ENCODE measurements at places on chromosomes 2 and 18. TPM values are rescaled to one million over a fixed set of nuclear protein-coding genes. Genes with fewer than 3 reads are reported as not detected.

CSRNP3 gene
- not detected for total RNA-seq

GRCh38 chr2:160205505-160205904 lies 5.4 kb upstream of the ITGB6 start:
- no peak for DNase-seq

DNA sequence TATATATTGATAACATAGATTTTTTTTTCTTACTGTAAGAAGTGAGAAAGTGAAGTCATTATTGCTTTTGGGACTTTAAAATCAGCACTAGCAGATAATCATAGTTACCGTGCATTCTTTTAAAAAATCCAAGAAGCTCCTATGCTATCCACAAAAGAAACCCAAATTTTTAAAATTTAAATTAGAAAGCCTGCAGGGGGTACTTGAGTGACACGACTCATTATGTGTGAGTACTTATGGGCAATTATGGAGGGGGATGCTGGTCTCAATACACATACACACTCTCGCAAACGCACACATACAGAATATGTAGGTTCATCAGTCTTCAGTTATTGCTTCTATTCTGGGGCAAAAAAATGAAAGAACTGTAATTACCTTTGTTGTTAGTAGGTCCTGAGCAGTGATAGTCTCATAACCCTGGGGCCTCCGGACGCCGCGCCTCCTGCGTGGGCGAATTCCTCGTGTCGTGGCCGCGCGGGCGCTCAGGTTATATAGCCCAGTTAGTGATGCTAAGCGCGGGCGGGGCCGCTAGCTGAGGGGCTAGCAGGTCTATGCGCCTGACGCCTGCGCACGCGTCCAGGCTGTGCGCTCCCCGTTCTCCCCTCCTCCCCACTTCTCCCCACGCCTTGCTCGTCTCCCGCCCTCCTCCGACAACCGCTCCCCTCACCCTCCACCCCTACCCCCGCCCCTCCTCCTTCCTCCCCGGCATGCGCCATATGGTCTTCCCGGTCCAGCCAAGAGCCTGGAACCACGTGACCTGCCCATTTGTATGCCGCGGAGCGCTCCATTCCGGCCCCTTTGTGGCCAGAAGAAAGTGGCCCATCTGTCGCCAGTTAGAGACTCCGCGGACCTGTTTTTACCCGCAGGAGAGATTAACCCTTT lies at the start of gene NEUROD1:
Gene NEUROD1 (minus strand): TSS at position 463 of the 882 bp plus-strand sequence. CDS start 1,657 bp downstream, outside the sequence.
- DNase-seq, result peak; percentile 41

LMAN2L gene
- 10.7 TPM for total RNA-seq

ACVR1C gene
- 0.39 TPM for total RNA-seq

PDCD1 gene
- 0.87 TPM for total RNA-seq

DNA sequence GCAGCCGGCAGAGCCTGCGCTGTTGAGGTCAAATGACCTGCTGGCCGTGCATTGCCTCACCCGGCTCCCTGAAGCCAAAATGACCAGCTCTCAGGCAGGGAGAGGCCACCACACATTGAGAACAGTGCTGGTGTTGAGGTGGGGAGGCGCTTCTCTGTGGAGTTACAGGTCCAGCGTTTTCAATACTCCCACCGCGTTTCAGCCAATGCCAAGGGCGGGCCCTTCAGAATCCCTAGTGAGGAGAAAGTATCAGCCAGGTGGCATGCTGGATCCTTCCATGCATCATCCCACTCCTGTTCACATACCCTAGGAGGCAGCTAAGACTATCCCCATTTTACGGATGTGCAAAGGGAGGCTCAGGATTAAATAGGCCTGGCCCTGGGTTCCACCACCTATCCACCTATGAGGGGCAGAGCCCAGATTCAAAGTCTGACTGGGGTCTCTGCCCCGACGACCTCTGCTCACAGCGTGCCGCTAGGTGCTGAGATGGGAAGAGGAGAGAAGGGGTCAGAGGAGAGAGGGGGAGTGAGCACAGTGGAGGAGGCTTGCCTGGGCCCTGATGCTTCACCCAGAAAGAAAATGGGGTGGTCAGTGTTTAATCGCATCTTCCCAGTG lies 137.6 kb upstream of the ID2 start:
- DNase-seq, result no peak

DNA sequence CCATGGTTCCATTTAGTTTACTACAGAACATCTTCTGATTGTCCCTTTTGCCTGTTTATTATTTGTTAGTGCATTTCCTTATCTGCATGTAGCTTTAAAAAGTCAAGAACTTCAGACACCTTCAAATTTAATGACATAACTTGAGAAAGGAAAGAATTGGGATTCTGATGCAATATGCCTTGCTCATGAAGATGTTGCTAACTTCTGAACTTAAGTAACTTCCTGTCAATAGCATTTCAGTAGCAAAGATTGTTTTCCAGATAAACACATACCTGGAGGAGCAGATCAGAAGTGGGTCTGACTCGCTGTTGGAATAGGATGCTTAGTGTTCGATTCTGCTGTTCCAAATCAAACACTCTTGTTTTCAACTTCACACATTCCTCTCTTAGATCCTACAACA lies 190.2 kb upstream of the LYPD1 start:
- DNase-seq, result no peak

GRCh38 chr18:62420513-62421209 lies 95.6 kb downstream of the TNFRSF11A start:
- peak; percentile 57 for DNase-seq

GRCh38 chr2:9466147-9466683 lies 8.1 kb upstream of the IAH1 start:
- DNase-seq, result no peak

PRKAG3 gene
- total RNA-seq, result not detected

DNA sequence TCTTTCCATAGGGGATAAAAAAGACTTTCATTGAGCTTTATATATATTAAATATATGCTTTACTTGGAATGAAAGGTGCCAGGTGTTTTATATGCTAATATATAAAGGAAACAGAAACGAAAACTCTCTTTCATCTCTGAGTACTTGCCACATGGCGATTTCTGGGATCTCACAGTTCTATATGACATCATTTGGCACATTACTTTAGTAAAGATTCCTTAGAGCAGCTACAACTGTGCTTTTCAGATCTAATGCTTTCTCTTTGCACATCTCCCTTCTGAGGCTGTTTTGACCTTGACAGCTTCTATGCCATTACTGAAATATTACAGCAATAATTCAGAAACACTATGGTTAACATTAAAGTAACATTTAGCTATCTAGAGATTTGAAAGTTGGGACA lies 1082.9 kb upstream of the CDH2 start:
- no peak for DNase-seq

- DNase-seq, result no peak
Observed at GRCh38 chr2:219631406-219631891, 4.0 kb downstream of the SLC4A3 start.

- peak; percentile 84 for DNase-seq
Observed at GRCh38 chr2:213232649-213233437, 51.4 kb upstream of the SPAG16 start.

DNA sequence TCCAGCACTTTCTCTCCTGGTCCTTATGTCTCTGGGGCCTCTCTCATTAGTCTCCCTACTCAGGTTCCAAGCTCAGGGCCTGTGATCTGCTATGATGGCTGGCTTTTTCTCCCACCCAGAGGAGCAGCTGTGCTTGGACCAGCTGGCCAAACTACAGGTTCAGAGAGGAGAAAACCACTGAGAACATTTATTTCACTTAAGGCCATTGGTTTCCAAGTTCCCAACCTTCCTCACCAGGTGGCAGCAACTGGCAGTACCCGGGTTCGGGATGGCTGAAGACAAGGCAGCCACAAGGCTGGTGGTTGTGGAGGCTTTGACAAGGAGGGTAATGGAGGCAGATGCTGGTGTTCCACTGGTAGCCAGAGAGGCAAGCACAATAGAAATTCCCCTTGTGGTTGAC lies 29.9 kb upstream of the SELENOI start:
- no peak for DNase-seq

- peak; percentile 79 for DNase-seq
Observed at GRCh38 chr2:48332286-48332685, 197.7 kb upstream of the STON1 start.

DNA sequence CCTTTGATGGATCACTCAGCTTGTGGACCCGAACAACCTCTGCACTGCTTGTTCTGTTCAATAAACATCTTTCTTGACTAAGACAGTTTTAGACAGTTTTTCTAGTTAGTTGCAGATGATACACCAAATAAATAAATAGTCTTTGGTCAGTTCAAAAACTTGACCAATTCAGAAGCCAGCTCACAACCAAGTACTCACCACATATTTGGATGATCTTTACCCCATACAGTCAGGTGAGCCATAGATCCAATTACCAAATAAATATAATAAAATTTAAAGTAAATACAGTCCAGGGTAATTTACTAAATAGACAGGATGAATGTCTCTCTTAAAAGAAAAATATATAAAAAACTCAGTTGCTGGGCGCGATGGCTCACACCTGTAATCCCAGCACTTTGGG lies 18.2 kb downstream of the SCN3A start:
- DNase-seq, result no peak

DNA sequence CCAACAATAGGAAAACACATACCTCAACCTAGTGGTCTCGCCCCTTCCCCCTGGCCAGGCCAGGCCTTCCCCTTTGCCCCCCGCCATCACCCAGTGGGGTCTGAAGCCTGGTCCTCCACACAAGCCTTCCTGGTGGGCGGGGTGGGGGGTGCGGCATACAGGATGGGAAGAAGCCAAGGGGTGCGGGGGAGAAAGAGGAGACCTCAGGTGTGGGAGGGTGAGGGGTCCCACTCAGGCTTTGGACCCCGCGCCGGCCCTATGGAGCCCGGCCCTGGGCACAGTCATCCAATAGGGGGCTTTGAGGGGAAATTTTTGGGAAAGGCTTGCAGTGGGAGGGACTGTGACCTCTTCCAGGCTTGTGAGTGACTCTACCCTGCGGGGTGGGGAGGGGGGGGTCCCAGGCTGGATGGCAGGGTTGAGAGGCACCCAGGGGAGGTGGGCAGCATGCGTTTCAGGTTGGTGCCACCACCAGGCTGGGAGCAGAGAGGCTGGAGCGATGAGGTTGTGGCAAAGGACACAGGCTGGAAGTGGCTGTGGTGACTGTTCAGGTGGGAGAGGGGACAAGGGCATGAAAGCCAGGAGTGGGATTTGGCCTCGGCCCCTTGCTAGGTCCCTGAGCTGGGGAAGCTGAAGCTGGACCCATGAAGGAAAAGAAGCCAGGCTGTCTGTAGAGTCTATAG lies 1.3 kb downstream of the SLC66A3 start:
- DNase-seq, result no peak

FOXI3 gene
- total RNA-seq, result not detected

- DNase-seq, result no peak
Observed at GRCh38 chr2:224174990-224175389, 135.9 kb upstream of the SERPINE2 start.

CXCR1 gene
- total RNA-seq, result 0.12 TPM

DNA sequence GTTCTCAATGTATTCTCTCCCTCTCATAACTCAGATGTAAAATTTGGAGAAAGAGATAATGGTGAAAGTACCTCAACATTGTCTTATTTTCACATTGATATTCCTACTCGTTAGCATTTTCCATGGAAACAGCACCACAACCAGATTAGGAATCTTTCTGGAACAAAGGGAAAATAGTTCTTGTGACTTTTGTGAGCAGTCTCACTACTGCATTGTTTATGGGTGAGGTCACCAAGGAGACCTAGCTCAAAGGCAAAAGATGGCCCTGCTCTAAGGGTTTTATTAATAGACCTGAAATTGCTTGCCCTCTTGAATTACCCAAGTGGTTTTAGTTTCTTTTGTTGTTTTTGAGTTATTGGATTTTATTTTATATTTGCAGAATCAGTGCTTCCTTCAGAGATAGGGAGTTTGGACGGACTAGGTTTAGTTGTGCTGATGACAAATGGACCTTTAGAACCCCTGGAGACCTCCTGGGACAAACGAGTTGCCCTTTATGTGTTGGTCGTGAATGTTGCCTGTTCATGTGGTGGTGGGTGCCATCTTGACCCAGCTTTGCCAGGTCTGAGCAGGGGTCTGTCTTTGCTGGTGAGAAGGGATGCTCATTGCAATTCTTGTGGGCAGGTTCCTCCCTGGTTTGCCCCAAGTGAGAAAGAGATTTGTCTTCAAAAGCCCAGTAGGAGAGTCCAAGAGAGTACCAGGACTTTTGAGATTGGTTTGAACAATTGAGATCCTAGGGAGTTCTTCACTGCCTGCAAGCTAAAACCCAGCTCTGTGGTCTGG lies 58.1 kb downstream of the INPP4A start:
- no peak for DNase-seq

- no peak for DNase-seq
Observed at GRCh38 chr18:59358414-59358711, 702 bp downstream of the LMAN1 start.

DNA sequence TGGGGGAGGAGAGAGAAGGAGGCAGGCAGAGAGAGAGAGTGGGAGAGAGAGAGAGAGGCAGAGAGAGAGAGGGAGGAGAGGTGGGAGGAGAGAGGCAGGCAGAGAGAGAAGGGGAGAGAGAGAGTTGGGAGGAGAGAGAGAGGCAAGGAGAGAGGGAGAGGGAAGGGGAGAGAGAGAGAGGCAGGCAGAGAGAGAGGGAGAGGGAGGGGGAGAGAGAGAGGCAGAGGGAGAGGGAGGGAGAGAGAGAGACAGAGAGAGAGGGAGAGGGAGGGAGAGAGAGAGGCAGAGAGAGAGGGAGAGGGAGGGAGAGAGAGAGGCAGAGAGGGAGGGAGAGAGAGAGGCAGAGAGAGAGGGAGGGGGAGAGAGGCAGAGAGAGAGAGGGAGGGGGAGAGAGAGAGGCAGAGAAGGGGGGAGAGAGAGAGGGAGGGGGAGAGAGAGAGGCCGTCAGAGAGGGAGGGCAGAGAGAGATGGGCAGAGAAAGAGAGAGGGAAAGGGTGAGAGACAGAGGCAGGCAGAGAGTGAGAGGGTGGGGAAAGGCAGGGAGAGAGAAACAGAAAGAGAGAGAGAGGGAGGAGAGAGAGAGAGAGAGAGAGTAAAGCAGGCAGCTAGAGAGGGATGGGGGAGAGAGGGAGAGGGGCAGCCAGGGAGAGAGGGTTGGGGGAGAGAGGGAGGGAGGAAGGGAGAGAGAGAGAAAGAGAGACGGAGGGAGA lies 122.2 kb upstream of the PXDN start:
- no peak for DNase-seq

DNA sequence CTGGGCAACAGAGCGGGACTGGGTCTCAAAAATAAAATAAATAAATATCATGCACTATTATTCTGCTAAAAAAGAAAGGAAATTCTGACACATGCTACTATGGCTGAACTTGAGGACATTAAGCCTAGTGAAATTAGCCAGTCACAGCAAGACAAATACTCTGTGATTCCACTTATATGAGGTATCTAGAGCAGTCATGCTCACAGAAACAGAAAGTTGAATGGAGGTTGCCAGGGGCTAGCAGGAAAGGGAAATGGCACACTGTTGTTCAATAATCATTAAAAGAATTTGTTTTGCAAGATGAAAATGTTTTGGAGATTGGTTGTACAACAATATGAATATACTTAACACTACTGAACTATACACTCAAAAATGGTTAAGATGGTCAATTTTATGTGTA lies 60.8 kb downstream of the NCKAP1 start:
- DNase-seq, result no peak

GRCh38 chr2:48601349-48601748 lies 16.3 kb upstream of the GTF2A1L start:
- no peak for DNase-seq

REG1B gene
- total RNA-seq, result not detected

Measured in B cell (primary cell).